ENCODE measurements at places on chromosomes 6 and 20.
A peak's percentile ranks its signal among the peaks of the same experiment; 100 is the strongest.

GRCh38 chr6:43271103-43271815, 26.8 kb upstream of the SLC22A7 start:
- no peak for DNase-seq

DNA sequence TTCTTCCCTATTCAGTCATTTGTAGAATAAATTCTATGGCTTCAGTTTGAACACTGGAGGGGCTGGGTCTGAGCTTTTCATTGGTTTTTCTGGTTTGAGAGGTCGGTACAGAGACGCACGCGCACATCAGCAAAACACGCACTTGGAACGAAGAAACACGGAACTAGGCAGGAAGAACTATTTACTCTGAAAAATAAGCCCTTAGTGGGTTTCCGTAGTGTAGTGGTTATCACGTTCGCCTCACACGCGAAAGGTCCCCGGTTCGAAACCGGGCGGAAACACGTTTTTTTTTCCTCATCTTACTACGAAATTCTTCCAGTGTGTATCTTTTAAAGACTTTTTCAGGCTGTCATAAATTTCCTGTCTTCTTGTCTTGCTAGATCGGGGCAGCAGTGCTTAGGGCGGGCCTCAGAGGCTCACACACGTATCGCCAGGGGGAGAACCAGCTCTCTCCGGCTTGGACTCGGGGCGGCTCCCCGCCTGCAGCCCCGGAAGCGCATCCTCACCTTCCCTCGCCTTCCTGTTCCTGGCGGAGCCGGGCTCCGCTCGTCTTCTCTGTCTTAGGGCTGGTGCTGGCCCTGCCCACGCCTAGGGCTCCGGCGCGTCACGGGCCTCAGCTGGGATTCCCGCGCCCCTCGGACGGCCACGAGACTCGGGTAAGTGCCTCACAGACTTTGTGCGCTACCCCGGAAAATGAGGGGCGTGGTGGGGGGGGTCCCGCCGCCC, at the start of gene HMGN4:
Gene HMGN4, plus strand, starts transcription at position 521 of the 726 bp plus-strand sequence. CDS start 6,841 bp downstream, outside the sequence.
- peak; percentile 82 for DNase-seq

DNA sequence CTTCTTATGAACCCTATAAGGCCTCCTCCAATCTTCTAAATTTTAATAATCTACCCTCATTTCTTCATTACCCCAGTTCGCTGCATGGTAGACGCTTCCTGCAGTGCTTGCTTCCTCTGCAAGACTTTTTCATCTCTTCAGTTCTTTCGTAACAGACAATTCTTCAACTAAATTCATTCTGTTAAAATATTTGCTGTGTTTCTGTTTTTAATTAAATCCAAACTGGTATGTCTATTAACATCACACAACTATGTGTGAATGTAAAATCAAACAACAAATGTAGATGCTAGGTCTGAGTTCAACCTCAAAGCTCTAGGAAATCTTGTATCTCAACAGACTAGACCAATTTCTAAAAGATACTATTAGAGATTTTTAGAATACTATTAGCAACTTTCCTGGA, 199.3 kb downstream of the RNGTT start:
- DNase-seq = no peak

GRCh38 chr6:164227952-164228522, 813.5 kb downstream of the QKI start:
- no peak for DNase-seq

DNA sequence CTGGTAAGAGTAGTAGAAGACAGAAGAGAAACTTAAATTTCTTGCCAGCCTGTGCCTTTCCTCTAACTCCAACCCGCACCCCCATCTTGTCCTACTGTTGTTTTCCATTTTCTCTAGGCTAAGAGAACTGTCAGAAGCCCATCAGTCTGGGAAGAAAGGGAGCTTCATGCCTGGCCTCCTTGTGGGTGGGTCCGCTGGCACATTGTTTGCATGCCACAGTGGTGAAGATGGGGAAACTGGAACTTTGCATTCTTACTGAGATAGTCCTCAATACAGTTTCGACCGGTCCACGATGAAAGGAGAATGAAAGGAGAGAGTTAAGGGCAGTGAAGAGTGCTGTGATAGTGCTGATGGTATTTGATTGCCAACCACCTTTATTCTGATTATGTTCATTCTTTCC, 103.1 kb downstream of the TCP11 start:
- DNase-seq = no peak

GRCh38 chr20:59191756-59192532, 28.3 kb downstream of the ZNF831 start:
- no peak for DNase-seq

GRCh38 chr6:81138236-81138635, 614.2 kb downstream of the TENT5A start:
- DNase-seq = no peak

DNA sequence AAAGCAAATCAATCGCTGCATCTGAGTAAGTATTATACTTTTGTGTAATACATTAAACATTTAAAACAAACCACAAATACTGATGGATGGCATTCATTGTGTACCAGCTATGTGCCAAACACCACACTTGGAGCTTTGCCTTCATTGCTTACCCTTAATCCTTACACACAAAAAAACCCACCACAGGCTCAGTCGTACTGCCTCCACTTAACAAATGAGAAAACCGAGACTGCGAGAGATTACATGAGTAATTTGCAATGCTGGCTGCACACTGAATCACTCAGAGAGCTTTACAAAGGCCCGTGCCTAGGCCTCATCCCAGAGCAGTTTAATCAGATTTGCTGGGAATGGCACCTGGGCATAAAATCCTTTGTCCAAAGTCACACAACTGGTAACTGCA, 130.5 kb downstream of the EDN1 start:
- DNase-seq = no peak

DNA sequence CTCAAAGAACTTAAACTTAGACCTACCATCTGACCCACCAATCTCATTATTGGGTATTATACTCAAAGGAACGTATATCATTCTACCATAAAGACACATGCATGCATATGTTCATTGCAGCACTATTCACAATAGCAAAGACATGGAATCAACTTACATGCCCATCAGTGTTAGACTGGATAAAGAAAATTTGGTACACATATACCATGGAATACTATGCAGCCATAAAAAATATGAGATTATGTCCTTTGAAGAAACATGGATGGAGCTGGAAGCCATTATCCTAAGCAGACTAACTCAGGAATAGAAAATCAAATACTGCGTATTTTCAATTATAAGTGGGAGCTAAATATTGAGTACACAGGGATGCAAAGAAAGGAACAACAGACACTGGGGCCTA, 166.4 kb upstream of the GLP1R start:
- no peak for DNase-seq

DNA sequence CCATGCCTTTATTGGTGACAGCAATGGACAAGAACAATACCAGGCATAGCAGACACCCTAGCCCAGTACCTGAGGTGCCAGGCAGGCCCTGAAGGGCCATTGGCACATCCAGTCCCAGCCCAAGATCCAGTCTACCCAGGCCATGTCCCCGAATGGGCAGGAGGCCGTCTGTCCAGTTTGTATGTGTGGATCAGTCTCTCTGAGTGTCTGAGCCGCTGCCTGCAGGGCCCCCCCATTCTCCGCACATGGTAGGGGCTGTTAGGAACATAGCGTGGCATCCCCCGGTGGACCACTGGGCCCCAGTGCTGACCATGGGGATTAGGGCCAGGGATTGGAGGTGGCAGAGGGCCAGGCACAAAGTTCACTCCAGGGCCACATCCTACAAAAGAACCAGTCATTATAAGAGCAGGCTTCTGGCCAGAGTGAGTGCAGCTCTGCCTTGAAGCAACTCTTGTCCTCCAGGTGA, 5.1 kb downstream of the PCED1A start:
- no peak for DNase-seq

- no peak for DNase-seq
Measured at GRCh38 chr6:148192310-148192709, 150.3 kb upstream of the SASH1 start.

DNA sequence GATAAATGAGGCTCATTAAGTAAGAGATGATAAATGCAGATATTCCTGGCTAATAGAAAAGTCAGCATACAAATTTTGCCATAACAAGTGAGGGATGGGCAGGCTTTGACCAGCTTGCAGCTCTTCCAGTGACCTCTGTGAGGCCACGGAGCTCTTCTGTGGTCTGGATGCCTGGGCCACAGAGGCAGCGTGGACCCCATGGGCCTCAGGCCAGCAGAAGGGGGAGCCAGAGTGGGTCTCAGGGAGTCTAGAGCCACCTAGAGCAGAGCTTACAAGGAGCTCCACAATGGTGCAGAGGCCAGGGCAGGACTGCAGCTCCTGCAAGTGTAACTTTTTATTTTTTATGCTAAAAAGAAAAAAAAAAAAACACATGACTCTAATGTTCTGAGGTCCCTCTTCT, 165.1 kb downstream of the ARID1B start:
- no peak for DNase-seq

DNA sequence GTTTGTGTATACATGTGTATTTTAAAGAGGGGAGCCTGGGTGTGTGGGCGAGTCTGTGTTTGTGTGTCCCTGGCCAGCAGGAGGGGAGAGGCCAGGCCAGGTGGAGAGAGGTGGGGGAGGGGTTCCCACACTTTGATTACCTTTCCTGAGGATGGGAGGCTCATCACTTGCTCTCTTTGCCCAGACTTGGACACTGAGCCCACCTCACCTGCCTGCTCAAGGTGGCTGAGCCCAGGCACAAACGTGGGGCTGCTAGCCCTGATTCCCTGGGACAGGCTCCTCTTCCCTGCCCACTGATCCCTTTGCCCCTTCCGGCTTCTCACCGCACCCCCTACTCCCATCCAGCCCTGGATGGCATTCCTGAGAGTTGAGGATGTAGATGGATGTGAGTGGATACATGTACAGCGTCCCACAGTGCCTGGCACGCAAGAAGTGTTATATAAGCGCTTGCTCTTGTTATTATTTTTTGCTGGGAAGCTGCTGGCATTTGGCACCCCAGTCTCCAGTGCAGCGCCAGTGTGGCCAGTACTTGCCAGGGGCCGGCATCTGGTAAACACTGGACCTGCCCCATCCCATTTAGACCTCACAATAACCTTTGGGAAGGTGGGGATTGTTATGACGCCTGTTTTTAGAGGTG, 2.7 kb downstream of the CEBPB start:
- no peak for DNase-seq

GRCh38 chr20:32204205-32205109, 3.1 kb downstream of the PLAGL2 start:
- no peak for DNase-seq

DNA sequence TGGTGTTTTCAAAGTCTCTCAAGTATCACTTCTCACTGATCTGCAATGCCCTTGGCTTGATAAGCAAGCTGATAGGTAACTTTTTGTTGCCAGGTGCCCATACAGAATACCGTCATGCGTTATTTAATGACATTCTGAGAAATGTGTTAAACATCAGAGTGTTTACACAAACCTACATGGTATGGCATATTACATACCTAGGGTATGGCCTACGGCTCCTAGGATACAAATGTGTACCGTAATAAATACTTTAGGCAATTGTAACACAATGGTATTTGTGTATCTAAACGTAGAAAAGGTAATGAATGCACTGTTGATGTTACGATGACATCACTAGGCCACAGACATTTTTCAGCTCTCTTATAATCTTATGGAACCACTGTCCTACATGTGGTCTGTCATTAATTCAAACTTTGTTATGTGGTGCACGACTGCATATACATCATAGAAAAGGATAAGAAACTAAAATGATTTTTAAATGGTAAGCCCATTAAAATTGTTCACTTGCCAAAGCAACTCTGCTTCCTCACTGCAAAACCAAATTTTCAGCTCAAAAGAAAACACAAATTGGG, 35.7 kb downstream of the CSNK2A1 start:
- DNase-seq = no peak

- DNase-seq = no peak
Measured at GRCh38 chr6:7899101-7899888, 11.3 kb downstream of the TXNDC5 start.
